ENCODE measurements at places on chromosomes 6 and 20.

DNA sequence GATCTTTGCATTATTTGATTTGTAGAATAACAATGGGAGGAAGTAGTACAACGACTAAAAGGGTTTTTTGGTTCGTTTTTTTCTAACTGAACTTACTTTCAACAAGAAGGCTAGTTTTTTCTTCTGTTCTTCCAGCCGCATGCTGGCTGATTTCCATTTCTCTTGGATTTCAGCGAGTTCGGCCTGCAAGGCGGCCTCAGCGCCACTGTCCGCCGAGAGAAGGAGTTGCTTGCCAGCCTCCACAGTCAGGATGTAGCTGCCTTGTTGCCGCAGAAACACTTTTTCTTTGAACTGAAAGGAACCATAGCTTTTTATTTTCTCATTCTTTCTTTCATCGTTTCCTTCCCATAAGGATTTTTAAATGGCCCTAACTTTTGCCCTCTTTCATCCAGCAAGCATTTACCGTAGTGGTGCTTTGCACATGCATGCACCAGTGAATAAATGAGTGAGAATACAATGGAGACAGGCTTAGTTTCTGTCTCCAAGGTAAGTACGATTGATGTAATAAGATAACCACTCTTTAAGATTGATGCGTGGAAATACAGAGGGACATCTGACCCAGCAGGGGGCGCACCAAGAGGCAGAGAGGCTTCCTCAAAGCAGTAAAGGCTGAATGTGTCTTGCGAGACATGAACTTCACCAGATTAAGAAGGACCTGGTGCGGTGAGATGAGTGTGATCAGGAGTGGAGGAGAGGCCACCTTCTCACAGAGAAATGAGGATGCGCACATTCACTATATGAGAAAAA, 398.8 kb downstream of the ESR1 start:
- peaks cover 44% of the 10 kb centered on the region for H3K36me3 ChIP-seq
- H3K27me3 ChIP-seq = no peaks in the 10 kb centered on the region
- H3K4me1 ChIP-seq = no peaks in the 10 kb centered on the region
- DNase-seq = no peak
- no peak overlapping the region for H3K4me3 ChIP-seq
- H3K27ac ChIP-seq = no peak overlapping the region

- no peaks in the 10 kb centered on the region for H3K36me3 ChIP-seq
- no peak overlapping the region for H3K4me3 ChIP-seq
- no peaks in the 10 kb centered on the region for H3K4me1 ChIP-seq
Observed at GRCh38 chr6:159826004-159826403, 25.9 kb downstream of the PNLDC1 start.

DNA sequence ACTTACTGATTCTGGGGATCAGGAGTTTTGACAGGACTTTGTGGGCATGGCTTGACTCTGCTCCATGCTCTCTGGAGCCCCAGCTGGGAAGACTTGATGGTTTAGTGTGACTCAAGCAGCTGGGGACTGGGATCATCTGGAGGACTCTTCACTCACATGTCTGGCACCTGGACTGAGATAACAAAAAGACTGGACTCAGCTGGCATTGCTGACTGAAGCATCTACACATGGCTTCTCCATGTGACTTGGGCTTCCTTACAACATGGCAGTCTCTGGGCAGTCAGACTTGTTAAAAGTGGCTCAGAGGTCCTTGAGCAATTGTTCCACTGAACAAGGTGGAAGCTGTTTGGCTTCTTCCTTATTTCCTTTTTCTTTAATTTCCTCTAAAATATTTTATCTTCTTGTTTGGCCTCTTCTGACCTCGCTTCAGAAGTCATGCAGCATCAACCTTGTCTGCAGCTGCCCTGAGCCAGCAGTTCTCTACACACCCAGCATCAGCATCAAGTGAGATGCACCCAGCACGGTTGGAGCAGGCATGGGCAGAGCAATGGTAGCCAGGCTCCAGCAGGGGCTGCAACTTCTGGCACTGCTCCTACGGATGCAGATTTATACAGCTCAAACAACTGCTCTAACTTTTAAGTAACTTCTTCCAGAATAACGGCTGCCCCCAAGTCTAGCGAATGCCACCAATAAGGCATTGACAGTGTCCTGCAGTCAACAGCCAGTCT, 5.6 kb upstream of the HM13 start:
- no peak overlapping the region for H3K4me3 ChIP-seq
- no peaks in the 10 kb centered on the region for H3K4me1 ChIP-seq
- no peaks in the 10 kb centered on the region for H3K27me3 ChIP-seq

- no peaks in the 10 kb centered on the region for H3K36me3 ChIP-seq
- H3K27ac ChIP-seq = no peak overlapping the region
- H3K4me1 ChIP-seq = no peaks in the 10 kb centered on the region
- no peak for DNase-seq
- no peak overlapping the region for H3K4me3 ChIP-seq
Observed at GRCh38 chr20:60573003-60573680, 614.9 kb downstream of the CDH26 start.

GRCh38 chr20:64102647-64103354, 4.6 kb downstream of the NPBWR2 start:
- peaks cover 13% of the 10 kb centered on the region for H3K4me1 ChIP-seq
- H3K4me3 ChIP-seq = peak overlapping the region; percentile 60
- H3K36me3 ChIP-seq = no peaks in the 10 kb centered on the region

- peak overlapping the region; percentile 92 for H3K27ac ChIP-seq
- peak overlapping the region; percentile 77 for H3K4me3 ChIP-seq
- peaks cover 10% of the 10 kb centered on the region for H3K4me1 ChIP-seq
- DNase-seq = no peak
Observed at GRCh38 chr6:89413006-89413400, 930 bp upstream of the RRAGD start.

- H3K4me3 ChIP-seq = no peak overlapping the region
- H3K4me1 ChIP-seq = peaks cover 7% of the 10 kb centered on the region
- H3K27ac ChIP-seq = no peak overlapping the region
- no peaks in the 10 kb centered on the region for H3K36me3 ChIP-seq
- DNase-seq = no peak
Observed at GRCh38 chr6:10685092-10685915, 9.1 kb downstream of the C6orf52 start.

GRCh38 chr20:31914170-31914569, 37.7 kb downstream of the PDRG1 start:
- no peak overlapping the region for H3K27ac ChIP-seq
- no peak overlapping the region for H3K4me3 ChIP-seq
- peaks cover 9% of the 10 kb centered on the region for H3K4me1 ChIP-seq
- no peaks in the 10 kb centered on the region for H3K27me3 ChIP-seq
- no peak for DNase-seq

DNA sequence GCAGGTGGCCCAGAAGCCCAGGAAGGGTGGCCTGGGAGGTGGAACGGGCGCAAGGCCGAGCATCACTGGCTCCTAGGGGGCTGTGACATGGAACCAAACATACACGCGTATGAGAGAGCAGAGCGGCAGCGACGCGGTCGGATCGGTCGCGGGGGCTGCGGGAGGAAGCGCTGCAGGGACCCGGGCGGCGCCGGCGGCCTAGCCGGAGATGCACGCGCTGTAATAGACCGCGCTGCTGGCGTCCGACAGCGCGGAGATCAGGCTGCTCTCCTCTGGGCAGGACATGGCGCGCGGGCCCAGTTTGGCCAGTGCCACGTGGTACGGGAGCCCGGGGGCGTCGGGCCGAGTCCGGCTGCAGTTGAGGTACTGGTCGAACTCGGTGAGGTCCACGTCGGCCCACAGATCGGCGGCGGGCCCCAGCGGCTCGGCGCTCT, 1.5 kb downstream of the SOX18 start:
- H3K36me3 ChIP-seq = no peaks in the 10 kb centered on the region
- no peak for DNase-seq
- no peak overlapping the region for H3K27ac ChIP-seq
- peaks cover 11% of the 10 kb centered on the region for H3K27me3 ChIP-seq
- peak overlapping the region; percentile 63 for H3K4me3 ChIP-seq

GRCh38 chr20:42181064-42181463, 562.9 kb upstream of the CHD6 start:
- no peaks in the 10 kb centered on the region for H3K4me1 ChIP-seq
- H3K27ac ChIP-seq = no peak overlapping the region
- H3K27me3 ChIP-seq = no peaks in the 10 kb centered on the region
- no peak overlapping the region for H3K4me3 ChIP-seq
- no peak for DNase-seq
- no peaks in the 10 kb centered on the region for H3K36me3 ChIP-seq

GRCh38 chr6:122404444-122404843, 5.0 kb downstream of the HSF2 start:
- no peak overlapping the region for H3K27ac ChIP-seq
- no peaks in the 10 kb centered on the region for H3K27me3 ChIP-seq
- peaks cover 22% of the 10 kb centered on the region for H3K4me1 ChIP-seq
- H3K4me3 ChIP-seq = no peak overlapping the region

- H3K4me3 ChIP-seq = no peak overlapping the region
- no peak for DNase-seq
- no peaks in the 10 kb centered on the region for H3K27me3 ChIP-seq
- peaks cover 11% of the 10 kb centered on the region for H3K4me1 ChIP-seq
Observed at GRCh38 chr20:21234806-21235483, 68.2 kb upstream of the XRN2 start.

DNA sequence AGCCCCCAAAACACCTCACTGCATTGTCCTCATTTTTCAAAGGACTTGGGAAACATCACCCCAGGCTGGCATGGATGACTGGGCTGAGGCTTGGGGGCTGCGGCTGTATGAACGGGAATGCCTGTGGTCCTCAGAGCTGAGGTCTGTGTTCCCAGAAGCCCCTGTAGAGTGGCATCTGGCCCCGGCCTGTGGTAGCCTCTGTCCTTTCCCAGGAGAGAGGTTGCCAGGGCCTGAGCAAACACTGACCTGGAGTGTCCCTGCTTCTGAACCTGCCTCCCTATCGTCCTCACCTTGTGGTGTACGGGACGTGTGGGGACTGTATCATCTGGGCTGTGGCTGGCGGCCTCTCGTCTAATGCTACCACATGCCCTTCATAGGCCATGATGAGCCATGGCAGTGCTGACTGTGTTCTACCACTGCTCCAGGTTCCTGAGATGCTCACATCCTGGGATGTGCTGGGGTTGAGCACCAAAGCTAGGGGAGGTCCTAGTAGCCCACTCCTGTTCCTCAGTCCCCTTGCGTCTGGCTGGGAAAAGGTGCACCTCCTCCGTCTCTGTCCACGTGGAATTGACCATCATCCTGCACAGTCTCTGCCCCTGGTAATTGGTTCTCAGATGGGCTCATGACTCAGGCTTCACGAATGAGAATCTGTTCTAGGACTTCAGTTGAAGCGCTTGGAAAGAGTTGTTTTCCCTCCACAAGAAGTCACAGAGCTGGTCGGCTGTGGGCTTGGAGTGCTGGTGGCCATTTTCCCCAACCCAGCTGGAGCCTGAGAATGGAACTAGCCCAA, 27.6 kb downstream of the PHACTR3 start:
- H3K36me3 ChIP-seq = no peaks in the 10 kb centered on the region
- no peak overlapping the region for H3K4me3 ChIP-seq
- H3K27ac ChIP-seq = no peak overlapping the region
- peaks cover 30% of the 10 kb centered on the region for H3K27me3 ChIP-seq
- no peaks in the 10 kb centered on the region for H3K4me1 ChIP-seq
- no peak for DNase-seq

- H3K27ac ChIP-seq = no peak overlapping the region
- no peaks in the 10 kb centered on the region for H3K4me1 ChIP-seq
- H3K4me3 ChIP-seq = no peak overlapping the region
Observed at GRCh38 chr6:29737707-29738630, 14.7 kb downstream of the HLA-F start.

DNA sequence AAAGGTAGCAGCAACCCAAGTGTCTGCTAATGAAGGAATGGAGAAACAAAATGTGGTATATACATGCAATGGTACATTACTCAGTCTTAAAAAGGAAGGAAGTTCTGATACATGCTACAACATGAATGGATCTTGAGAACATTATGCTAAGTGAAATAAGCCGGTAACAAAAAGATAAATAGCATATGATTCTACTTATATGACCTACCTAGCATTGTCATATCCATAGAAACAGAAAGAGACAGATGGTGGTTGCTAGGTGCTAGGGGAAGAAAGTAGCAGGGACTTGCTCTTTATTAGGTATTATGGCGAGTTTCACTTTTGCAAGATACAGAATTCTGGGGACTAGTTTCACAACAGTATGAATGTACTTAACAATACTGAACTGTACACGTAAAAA, 46.6 kb downstream of the UBR2 start:
- no peak for DNase-seq
- H3K4me3 ChIP-seq = no peak overlapping the region
- H3K36me3 ChIP-seq = peaks cover 93% of the 10 kb centered on the region
- H3K27me3 ChIP-seq = no peaks in the 10 kb centered on the region
- H3K4me1 ChIP-seq = no peaks in the 10 kb centered on the region

DNA sequence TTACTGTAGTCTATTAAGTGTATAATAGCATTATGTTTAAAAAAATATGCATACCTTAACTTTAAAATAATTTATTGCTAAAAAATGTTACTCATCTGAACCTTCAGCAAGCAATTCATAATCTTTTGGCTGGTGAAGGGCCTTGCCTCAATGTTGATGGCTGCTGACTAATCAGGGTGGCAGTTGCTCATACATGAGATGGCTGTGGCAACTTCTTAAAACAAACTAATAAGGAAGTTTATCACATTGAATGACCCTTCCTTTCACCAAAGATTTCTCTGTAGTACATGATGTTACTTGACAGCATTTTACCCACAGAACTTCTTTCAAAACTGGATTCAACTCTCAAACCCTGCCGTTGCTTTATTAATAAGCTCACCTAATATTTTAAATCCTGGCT, 84.0 kb downstream of the TASP1 start:
- no peak for DNase-seq
- H3K4me1 ChIP-seq = no peaks in the 10 kb centered on the region
- no peak overlapping the region for H3K27ac ChIP-seq
- no peaks in the 10 kb centered on the region for H3K27me3 ChIP-seq
- H3K36me3 ChIP-seq = peaks cover 10% of the 10 kb centered on the region
- no peak overlapping the region for H3K4me3 ChIP-seq

DNA sequence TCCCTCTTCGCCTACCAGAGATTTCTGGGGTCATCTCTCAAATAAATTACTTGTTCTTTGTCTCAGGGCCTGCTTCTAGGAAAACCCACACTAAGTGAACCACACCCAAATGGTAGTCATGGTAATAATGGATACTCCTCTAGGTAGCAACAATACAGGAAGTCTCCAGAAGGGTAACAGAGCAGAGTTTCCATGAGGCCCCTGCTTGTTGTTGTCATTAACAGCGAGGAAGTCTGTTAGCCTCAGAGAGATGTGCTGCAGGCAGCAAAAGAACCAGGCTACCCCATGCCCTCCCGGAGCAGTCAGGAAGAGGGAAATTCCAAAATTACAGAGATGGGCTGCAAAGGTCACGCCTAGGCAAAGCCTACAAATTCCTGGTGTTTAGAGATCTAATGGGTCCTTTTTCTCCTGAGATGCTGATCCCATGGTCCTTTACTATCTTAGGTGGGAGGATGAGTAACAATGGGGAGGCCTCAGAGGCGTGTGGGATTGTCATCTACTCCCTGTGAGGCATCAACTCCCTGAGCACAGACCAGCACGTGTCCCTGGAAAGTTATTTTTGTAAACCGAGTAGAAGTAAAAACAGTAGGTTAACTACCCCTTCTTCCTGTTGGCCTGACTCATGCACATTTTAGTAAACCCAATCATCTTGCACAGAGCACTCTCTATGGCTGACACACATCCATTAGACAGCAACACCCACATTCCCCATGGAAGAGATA, 10.1 kb downstream of the ISM1 start:
- H3K4me1 ChIP-seq = no peaks in the 10 kb centered on the region
- DNase-seq = no peak
- no peaks in the 10 kb centered on the region for H3K27me3 ChIP-seq

GRCh38 chr20:61500791-61501321, 248.8 kb downstream of the CDH4 start:
- H3K4me3 ChIP-seq = no peak overlapping the region
- H3K36me3 ChIP-seq = no peaks in the 10 kb centered on the region
- H3K4me1 ChIP-seq = no peaks in the 10 kb centered on the region
- no peaks in the 10 kb centered on the region for H3K27me3 ChIP-seq
- no peak overlapping the region for H3K27ac ChIP-seq

Measured in esophagus squamous epithelium (tissue), 5 donors.